Muscle of arm (tissue), 14 donors: ENCODE measurements at places on chromosomes 6 and 20. TPM values are rescaled to one million over a fixed set of nuclear protein-coding genes. Genes with fewer than 3 reads are reported as not detected.

- no peak for DNase-seq
Observed at GRCh38 chr20:17460119-17460518, 71.1 kb downstream of the BFSP1 start.

The SLC17A5 gene
- polyA plus RNA-seq: 14.1 TPM

The GATA5 gene
- not detected for polyA plus RNA-seq

The KCNK15 gene
- 0.09 TPM for polyA plus RNA-seq

The CDSN gene
- 0.09 TPM for polyA plus RNA-seq

GRCh38 chr6:84103029-84103428 is 69.5 kb downstream of the MRAP2 start:
- DNase-seq: no peak

The KHDC1L gene
- polyA plus RNA-seq: not detected

The MUC22 gene
- not detected for polyA plus RNA-seq

DNA sequence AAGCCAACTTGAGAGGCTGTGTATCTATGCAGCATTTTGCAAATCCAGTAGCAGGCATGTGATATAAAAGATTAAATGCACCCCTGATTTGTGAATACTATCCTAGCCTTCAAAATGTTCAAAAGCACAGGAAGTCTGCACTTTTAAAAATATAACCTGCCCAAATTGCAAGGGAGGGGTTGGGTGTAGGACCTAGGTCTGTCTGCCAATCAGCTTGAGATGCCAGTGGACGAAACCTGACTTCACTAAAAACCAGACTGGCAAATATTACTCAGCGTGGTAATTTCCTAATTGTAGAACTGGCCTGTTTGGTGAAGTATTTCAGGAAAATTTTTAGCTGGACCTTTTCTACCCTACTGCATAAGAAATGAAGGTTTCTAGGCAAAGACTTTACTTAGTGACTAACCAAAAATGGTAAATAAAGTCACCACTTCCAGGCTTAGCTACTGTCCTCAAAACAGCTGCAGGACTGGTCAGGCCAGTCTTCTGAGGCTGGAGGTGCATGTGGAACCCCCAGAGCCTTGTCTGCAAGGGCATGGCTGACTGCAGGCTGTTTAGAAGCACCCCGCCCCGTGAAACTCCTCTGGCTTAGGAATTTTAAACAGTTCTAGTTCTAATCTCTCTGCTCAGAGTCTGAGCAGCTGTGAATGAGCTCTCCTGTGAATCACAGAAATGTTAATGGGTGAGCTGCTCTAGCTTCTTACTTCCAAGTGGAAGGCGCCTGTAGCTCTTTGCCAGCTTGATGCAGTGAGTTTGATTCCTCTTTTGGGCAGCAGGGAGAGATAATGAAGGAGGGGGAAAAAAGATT is 104.4 kb upstream of the ESR1 start:
- DNase-seq: no peak

The GRM4 gene
- polyA plus RNA-seq: 1.7 TPM

DNA sequence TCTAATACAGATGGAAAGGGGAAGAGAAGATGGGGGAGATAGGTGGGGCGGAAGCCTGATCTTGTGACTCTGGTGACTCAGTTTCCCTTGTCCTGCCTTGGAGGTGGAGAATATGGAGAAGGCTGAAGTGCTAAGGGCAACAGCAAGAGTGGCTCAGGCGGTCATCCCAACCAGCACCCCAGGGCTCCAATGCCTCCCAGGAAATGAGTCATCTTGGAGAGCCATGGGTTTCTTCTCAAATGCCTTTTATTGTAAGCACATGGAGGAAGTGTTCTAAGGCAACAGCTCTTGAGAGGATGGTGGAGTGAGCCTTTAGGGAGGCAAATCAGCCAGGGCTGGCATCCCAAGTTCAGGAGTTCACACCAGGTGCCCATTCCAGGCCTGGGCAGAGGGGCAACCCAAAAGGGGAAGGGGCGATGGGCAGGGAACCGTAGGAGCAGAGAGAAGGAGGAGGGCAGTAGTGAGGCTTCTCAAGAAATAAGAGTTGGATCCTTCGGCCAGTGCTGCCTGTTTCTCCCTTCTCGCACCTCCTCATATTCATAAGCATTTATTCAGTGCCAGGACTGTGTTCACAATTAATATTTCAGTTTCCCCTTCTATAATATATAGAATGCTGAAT is 13.2 kb upstream of the AHCY start:
- DNase-seq: no peak

DNA sequence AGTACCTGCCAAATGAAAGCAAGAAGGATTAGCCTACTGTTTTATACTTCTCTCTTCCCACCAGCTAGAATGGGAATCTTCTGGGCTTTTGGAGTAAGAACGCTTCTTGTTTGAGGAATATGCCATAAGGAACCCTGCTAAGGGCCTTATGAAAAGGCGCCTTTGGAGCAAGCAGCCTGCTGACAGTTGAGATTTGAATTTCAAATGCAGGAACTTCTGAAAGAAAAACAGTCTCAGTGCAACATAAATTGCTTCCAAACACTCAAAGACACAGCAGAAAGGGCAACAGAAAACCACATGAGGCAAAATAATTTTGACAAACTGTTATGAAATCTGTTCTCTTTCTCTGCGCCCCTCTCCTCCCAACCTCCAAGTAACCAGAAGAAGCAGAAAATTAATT is 149.4 kb upstream of the B3GAT2 start:
- DNase-seq: no peak

The RNF182 gene
- polyA plus RNA-seq: not detected

The KIF25 gene
- 1.1 TPM for polyA plus RNA-seq

The VWA7 gene
- 2.1 TPM for polyA plus RNA-seq

GRCh38 chr20:15703171-15703911 is 869.9 kb downstream of the KIF16B start:
- DNase-seq: no peak

- DNase-seq: no peak
Observed at GRCh38 chr20:8557711-8558110, 425.6 kb downstream of the PLCB1 start.

GRCh38 chr6:73515204-73515655 is 5.6 kb downstream of the EEF1A1 start:
- no peak for DNase-seq

The COL9A1 gene
- polyA plus RNA-seq: 9.4 TPM

DNA sequence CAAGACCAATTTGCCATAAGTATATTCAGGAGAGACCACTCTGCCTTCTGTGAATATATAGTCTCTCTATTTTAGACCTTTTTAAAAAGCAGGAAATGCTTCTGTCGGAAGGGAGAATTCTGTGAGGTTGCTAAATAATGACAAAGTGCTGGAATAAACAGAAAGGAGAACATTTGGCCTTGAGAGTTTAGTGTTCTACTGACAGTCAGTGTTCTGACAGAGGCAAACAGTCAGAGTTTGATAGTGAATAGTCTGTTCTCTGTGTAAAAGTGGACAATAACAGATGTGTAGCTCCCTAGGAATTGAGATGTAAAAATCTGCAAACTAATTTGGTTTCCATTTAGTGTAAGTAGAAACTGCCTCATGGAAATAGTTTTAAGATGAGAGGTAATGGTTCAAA is 220.7 kb downstream of the PHF3 start:
- DNase-seq: no peak

DNA sequence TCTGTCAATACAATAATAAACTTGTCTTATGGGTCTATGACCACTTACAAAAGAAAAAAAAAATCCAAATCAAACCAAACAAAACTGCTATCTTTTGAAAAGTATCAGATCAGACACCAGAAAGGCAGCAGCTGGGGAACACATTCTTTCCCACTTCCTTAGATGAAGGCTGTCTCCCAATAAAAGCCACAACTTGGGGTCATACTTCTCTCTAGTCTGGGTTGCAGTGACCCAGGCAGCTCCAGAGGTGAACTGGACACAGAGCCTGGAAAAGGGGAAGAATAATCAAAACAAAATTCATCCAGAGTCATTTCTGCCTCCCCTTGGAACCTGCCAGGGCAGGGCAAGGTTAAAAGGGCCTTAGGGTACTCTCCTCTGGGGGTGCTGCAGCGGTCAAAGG is 19.1 kb downstream of the ATXN1 start:
- no peak for DNase-seq

GRCh38 chr6:103011605-103012004 is 1618.1 kb downstream of the GRIK2 start:
- DNase-seq: no peak
